ENCODE measurements at places on chromosomes 6 and 20. TPM values are rescaled to one million over a fixed set of nuclear protein-coding genes. Genes with fewer than 3 reads are reported as not detected.

Gene ZBP1
- total RNA-seq, result not detected

Gene ADGRG6
- total RNA-seq, result 4.4 TPM

Gene ARFGEF3
- total RNA-seq, result 11.0 TPM

Gene PRL
- not detected for total RNA-seq

Gene TCP11
- 0.31 TPM for total RNA-seq

Gene COL20A1
- total RNA-seq, result 0.70 TPM

Gene PSMB9
- total RNA-seq, result not detected

Gene ANKRD66
- total RNA-seq, result not detected

Gene SPATS1
- not detected for total RNA-seq

Gene ZFP57
- 0.10 TPM for total RNA-seq

Gene NHSL1
- 13.3 TPM for total RNA-seq

Gene STMN3
- total RNA-seq, result 24.9 TPM

Gene APCDD1L
- 2.6 TPM for total RNA-seq
